ENCODE measurements at places on chromosomes 4 and X.

DNA sequence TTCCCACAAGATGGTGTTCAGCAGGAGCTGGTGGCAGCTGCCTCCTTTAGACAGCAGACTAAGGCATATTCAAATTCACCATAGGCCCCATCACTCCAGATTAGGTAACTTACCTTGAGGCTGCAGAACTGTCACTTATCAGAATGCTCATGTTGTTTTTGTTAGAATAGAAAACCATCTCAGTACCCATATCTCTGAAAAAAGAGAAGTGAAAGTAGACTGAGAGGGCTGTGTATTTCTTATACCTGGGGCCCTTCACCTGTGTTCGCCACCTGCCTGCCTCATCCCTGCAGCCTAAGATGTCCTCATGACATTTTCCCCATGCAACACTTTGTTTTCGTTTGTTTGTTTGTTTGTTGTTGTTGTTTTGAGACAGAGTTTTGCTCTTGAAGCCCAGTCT is 32.9 kb upstream of the SPRY1 start:
- no peak for DNase-seq

GRCh38 chr4:178672512-178672911 is 1230.3 kb upstream of the AGA start:
- DNase-seq: no peak

- no peak for DNase-seq
Observed at GRCh38 chrX:29890004-29890403, 325.4 kb upstream of the MAGEB2 start.

DNA sequence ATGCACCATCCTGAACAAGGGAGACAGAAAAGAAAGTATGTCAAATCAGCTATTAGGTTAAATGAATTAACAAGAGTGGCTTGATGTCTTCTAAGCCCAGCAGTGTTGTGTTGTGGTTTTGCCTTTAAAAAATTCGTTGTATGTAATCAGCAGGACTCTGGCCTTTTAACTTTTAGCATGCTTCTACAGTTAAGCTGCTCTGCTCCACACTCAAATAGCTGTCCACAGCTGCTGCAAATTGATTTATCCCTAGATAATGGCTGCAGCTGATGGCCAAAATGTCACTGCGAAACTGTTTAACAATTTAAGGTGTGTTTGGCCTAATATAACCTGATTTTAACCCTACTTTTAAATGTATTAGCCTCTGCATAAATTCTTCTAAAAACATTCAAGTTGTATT is 85.8 kb downstream of the CXXC4 start:
- no peak for DNase-seq

GRCh38 chr4:47690611-47691010 is 147.3 kb downstream of the CORIN start:
- DNase-seq: no peak

DNA sequence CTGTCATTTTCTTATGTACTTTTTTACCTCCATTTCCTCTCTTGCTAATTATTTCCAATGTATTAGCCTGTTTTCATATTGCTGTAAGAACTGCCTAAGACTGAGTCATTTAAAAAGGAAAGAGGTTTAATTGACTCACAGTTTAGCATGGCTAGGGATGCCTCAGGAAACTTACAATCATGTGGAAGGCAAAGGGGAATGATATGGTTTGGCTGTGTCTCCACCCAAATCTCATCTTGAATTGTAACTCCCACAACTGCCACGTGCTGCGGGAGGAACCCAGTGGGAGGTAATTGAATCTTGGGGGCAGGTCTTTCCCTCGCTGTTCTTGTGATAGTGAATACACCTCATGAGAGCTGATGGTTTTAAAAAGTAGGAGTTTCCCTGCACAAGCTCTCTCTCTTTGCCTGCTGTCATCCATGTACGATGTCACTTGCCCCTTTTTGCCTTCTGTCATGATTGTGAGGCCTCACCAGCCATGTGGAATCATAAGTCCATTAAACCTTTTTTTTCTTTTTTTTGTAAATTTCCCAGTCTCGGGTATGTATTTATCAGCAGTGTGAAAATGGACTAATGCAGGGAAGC is 870.0 kb upstream of the INTU start:
- no peak for DNase-seq

DNA sequence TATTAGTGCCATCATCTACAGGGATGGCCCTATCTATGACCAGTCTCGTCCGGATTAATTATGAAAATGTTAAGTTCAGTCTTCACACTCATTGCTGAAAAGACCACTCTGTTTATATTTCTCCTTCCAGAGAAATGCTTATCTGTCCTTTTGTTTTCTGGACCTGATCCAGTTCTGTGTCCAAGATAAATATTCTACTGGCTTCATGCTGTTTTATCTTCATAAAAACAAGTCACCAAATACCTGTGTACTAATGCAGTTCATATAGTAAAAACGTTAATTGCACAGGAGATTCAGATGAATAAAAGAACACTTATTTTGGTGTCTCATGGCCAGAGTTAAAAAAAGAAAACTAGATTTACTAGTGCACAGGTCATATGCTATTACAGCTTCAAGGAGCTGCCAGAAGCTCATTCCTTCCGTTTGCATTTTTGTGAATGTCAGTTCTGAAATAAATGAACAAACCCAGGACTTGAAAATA is 17.3 kb downstream of the FNIP2 start:
- no peak for DNase-seq

GRCh38 chr4:2666722-2667247 is 89.4 kb downstream of the TNIP2 start:
- no peak for DNase-seq

GRCh38 chr4:129254526-129254925 is 158.6 kb downstream of the C4orf33 start:
- no peak for DNase-seq

GRCh38 chr4:70721747-70722146 is at the start of gene RUFY3:
Gene RUFY3 (plus strand): TSS chr4:70721964. CDS start chr4:70722574, 610 bp downstream.
- no peak for DNase-seq

GRCh38 chr4:187071946-187072600 is 348.4 kb upstream of the FAT1 start:
- peak; percentile 23 for DNase-seq

DNA sequence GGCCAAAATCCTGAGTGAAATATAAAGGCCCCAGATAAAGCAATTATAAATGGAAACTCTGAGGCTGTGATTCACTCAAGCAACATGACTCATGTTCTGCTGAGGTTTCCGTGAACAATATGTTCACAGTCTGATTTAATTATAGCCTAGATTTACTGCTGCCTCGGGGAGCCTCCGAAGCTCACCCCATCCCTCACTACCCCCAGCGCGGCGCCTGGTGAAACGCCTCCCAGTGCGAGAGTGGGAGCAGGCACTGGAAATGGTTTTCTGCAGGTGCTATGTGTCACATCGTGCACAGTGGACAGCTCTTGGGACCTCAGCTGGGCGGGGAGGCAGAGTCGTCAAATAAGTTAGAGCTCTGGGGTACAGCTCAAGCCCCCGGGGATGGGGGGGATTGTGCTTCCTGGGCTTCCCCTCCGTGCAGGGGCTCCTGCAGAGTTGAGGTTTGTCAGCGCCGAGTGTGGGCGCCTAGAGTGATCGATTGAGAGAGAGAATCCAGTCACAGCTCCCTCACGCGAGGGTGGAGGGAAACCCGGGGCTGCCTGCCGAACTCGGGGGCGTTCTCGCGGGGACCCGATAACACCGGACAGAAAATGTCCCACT is 110.6 kb downstream of the PHKA2 start:
- DNase-seq: no peak

GRCh38 chr4:123300222-123301039 is 96.2 kb upstream of the SPRY1 start:
- DNase-seq: no peak

GRCh38 chr4:128979934-128980333 is 113.4 kb downstream of the SCLT1 start:
- no peak for DNase-seq

DNA sequence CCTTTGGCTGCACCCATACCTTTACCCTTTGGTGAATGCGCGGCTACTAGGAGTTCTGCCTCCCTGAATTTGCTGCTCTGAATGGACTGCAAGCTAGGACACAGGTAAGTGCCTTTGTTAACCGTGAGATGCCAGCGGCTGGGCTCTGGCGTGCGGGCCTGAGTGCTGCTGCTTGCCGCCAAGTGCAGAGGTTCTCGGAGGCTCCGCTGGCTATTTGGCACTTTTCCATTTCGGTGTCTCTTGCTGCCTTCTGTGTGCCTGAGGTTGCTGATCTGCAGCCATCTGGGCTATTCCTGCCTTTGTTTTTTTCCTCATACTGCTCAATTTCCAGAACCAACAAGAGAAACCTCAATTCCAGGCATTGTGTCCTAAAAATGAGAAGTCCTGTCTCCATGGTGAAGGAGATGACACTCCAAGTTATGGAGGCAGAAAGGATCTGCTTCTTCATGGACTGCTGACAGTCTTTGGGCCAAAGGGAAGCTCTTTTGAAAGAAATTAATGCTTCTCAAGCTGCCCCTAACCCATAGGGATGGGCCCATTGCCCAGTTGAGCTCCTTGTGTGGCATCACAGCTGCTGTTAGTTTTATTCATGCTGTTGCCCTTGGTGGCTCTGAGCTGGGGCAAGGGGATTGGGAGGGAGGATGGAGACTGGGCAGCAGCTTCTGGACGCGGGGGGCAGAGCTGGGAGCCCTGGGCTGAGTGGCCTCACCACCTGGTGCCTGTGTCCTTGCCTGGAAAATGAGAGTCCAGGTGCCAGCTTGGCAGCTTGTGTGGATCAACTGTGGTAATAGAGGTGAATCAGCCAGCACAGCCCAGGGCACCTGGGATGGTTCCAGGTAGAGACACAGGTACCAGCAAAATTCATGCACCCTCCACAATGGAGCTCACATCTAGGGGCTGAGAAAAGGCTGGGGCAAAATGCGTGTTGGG is 3.8 kb upstream of the TBC1D14 start:
- DNase-seq: no peak

- peak; percentile 15 for DNase-seq
Observed at GRCh38 chr4:18636001-18636585, 614.5 kb upstream of the LCORL start.

DNA sequence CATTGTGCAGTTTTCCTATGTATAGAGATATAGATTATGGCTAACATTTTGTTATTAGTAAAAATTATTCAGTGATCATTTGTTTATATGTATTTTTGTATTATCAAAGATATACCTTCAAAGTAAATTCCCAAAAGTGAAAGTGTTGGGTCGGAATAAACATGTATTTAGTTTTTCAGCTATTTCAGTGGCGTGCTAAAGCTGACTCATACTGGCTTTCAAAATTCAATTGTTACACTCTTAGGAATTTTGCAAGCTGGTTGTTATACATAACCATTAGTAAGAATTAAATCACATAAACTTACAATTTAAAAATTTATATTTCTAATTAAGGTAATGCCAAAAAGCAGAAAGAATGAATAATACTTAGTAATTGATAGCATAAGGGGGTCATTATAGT is 288.4 kb upstream of the NRK start:
- DNase-seq: no peak

- DNase-seq: no peak
Observed at GRCh38 chr4:54001668-54002365, 62.6 kb downstream of the CHIC2 start.

GRCh38 chrX:63430026-63430425 is 78.9 kb upstream of the SPIN4 start:
- DNase-seq: no peak

- peak; percentile 10 for DNase-seq
Observed at GRCh38 chr4:91243132-91243531, 1060.6 kb upstream of the GRID2 start.

DNA sequence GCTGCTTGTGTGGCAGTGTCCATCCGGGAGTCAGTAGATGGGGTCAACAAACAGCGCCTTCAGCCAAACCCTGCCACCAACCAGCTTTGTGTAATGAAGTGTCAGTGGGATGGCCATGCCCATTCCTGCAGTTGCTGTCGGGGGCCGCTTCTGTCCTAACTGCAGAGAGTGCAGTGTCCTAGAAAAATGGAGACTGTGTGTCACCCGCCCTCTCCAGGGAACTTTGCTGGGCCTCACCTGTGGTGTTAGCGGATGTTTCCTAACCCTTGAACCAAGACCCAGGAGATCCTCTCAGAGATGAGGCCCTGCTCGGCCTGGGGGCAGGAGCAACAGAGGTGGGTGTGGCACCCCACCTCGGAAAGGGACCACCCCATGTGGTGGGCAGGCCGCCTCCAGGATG is 35.3 kb upstream of the HGFAC start:
- no peak for DNase-seq

DNA sequence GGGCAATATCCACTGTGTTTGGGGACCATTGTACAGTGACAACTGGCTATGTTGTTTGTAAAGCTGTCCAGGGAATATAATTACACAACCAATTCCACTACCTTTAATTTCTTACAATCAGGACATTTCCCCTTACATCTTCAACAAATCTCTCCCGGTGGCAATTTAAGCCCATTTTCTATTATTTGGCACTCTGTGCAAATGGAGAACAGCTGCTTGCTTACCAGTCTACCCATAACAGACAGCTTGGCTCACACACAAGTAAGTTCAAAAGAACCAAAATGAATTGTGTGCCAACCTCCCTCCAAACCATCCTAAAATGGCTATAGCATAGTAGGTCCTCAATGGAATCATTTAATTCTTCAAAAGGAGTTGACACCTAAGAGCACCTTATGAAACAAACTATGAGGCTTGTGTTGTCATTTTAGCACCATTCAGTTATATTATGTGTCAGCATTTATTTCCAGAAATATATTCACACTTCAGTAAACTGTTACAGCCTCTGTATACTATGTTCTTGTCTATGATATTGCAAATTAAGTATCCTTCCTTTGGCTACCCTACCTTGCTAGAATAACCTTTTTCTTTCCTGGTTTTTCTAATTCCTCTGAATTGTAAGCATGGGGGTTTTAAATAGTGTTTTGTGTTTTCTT is 18.4 kb downstream of the GABRA4 start:
- DNase-seq: no peak

DNA sequence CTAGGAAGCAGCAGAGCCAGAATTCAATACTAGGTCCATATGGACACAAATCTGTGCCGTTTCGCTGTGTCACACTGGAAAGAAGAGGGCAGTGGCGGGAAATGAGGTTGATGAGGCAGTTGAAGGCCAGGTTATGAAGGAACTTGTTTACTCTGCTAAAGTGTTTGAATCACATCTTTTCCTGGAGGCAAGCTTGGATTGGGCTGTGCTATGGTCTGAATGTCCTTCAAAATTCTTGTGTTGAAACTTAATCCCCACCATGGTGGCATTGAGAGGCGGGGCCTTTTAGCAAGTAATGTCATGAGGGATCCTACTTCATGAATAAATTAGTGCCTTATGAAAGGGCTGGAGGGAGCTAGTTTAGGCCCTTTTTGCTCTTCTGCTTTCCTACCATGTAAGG is 2.1 kb upstream of the ERCC6L start:
- no peak for DNase-seq

GRCh38 chr4:140243278-140243753 is 89.3 kb upstream of the MAML3 start:
- no peak for DNase-seq

Measured in right lung (tissue), 10 donors.